ENCODE measurements at places on chromosomes 4 and X.

- DNase-seq, result no peak
Measured at GRCh38 chrX:22069586-22069985, 37.5 kb downstream of the PHEX start.

GRCh38 chrX:117835034-117835433 is 281.6 kb downstream of the KLHL13 start:
- DNase-seq, result no peak

GRCh38 chr4:152727784-152728183 is 48.0 kb upstream of the TMEM154 start:
- DNase-seq, result no peak

- no peak for DNase-seq
Measured at GRCh38 chr4:110953191-110953590, 330.3 kb upstream of the PITX2 start.

DNA sequence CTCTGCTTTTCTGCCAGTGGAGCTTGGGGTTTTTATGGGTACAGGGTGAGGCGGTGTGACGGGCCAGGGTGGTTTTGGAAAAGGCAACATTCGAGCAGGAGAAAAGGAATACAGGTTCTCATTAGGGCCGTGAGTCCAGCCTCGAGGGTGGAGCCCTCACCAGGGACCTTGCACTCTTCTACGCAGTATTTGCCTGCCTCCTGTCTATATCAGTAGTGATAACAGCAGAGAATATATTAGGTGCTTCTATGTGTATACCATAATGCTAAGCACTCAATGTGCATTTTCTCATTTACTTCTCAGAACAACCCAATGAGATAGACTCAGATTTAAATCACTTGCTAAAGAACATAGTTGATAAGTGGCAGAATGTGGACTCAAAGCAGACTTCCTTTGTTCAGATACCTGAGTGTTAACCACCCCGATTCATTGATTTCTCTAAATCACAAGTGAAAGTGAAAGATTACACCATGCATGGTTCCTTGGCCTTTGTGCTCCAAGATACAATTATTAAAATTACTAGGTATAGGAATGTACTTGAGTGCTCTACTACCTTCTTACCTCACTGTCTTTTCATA is 403.9 kb downstream of the PCDH7 start:
- no peak for DNase-seq

DNA sequence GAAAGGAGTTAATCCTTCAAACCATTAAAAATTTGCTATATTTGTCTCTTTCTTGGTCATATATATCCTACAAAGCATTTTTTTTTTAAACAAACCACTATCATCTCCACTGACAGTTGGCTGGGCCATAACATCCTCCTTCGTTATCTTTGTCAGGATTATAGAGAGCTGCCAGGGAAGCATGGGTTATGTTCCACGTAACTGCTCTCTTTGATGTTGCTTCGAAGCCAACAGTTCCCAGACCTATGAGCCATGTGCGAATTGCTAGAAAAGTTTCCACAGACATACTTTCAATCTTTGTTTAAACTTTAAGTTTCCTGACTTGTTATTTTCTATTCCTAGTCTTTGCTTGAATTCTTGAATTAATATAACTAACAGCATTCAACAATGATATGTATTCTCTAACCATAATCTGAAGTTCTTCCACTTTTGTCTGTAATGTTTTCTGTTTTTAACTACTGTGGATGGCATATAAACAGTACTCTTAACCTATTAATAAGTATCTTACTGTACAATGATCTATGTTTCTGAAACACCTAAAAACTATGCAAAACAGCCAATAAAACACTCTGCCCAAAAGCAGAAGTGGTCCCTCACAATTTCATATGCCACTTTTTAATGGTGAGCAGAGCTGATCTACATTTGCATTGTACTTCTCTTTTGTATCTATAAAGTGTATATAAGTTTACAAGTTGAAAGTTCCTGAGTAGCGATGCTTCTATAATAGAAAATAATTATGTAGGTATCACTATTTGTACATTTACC is 37.9 kb downstream of the EREG start:
- DNase-seq, result no peak

GRCh38 chr4:69843932-69844331 is 16.0 kb downstream of the SULT1E1 start:
- no peak for DNase-seq

DNA sequence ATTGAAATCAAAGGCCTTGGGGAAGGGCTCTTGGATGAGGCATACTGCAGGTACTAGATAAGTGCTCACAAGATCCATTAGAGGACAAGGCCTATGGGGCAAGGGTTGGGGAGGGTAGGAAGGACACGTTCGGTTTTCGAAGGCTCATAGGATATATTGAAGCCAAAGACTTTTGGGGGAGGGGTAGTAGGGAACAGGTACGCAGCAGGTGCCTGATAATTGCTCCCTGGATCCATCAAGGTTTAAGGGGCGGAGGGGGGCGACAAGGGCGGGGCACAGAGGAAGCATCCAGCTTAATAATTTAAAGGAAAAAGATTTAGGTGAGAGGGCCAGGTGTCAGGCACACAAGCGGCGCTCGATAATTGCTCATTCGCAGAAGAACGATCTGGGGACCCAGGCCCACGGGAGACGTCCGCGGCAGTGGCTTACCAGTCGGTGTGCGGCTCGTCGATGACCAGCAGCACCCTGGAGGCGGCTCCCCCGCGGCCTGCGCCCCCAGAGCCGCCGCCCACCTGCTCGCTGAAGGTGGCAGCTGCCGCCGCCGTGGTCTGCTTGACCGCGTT is 653 bp downstream of the SYN1 start:
- DNase-seq, result no peak

Measured in GM12891 (cell line).